ENCODE measurements at places on chromosomes 13 and 19. TPM values are rescaled to one million over a fixed set of nuclear protein-coding genes. Genes with fewer than 3 reads are reported as not detected.

The CLIP3 gene
- total RNA-seq = 1.5 TPM

The ZNF836 gene
- 4.3 TPM for total RNA-seq

The FPR3 gene
- not detected for total RNA-seq

The CEACAM16 gene
- not detected for total RNA-seq

The MEF2B gene
- total RNA-seq = 0.11 TPM

The HCST gene
- total RNA-seq = not detected

The TEX101 gene
- not detected for total RNA-seq

The C5AR2 gene
- not detected for total RNA-seq

The GSX1 gene
- total RNA-seq = not detected

The ZFP28 gene
- 28.1 TPM for total RNA-seq

The ZNF223 gene
- total RNA-seq = 7.5 TPM

The DMKN gene
- total RNA-seq = not detected

The UPK1A gene
- total RNA-seq = not detected

The FAM32A gene
- 162 TPM for total RNA-seq

The C2CD4C gene
- not detected for total RNA-seq

The IFT88 gene
- 7.5 TPM for total RNA-seq

GRCh38 chr13:75384879-75385707, 96.9 kb downstream of the TBC1D4 start:
- H3K36me3 ChIP-seq = no peaks in the 10 kb centered on the region
- H3K27me3 ChIP-seq = no peaks in the 10 kb centered on the region
- H3K27ac ChIP-seq = no peak overlapping the region
- no peak overlapping the region for H3K4me3 ChIP-seq

- H3K27ac ChIP-seq = no peak overlapping the region
- DNase-seq = no peak
- H3K27me3 ChIP-seq = no peaks in the 10 kb centered on the region
- H3K4me1 ChIP-seq = no peaks in the 10 kb centered on the region
Measured at GRCh38 chr19:16261584-16262368, 62.9 kb upstream of the KLF2 start.

- no peak overlapping the region for H3K27ac ChIP-seq
- no peaks in the 10 kb centered on the region for H3K27me3 ChIP-seq
- no peak overlapping the region for H3K4me3 ChIP-seq
- H3K4me1 ChIP-seq = peaks cover 19% of the 10 kb centered on the region
- no peaks in the 10 kb centered on the region for H3K36me3 ChIP-seq
- no peak for DNase-seq
Measured at GRCh38 chr13:107518292-107518691, 697.0 kb downstream of the LIG4 start.

- H3K27ac ChIP-seq = no peak overlapping the region
- no peaks in the 10 kb centered on the region for H3K27me3 ChIP-seq
- peaks cover 3% of the 10 kb centered on the region for H3K4me1 ChIP-seq
- no peaks in the 10 kb centered on the region for H3K36me3 ChIP-seq
Measured at GRCh38 chr19:11260996-11261395, 1.3 kb downstream of the DOCK6 start.

DNA sequence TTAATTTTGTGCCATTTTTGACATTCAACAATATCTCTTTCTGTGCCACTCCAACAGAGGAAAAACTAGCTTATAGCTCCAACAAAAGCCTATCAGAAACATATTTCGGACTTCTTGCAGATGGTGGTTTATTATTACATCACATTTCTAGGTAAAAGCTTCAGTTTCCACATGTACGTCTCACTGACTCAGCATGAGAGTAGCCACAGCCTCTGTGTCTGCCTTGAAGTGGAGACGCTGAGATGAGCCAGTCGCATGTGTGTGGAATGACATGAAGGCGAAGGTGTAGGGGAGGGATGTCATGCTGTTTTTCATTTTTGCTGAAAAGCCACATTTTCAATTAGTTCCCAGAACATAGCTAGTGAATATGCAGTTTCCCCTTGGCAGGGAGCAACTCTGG, 598.6 kb downstream of the EFNB2 start:
- H3K4me3 ChIP-seq = no peak overlapping the region
- H3K27me3 ChIP-seq = no peaks in the 10 kb centered on the region
- no peak overlapping the region for H3K27ac ChIP-seq

GRCh38 chr13:30406779-30407416, 15.4 kb upstream of the UBE2L5 start:
- H3K4me1 ChIP-seq = peaks cover 17% of the 10 kb centered on the region
- H3K36me3 ChIP-seq = no peaks in the 10 kb centered on the region
- H3K27me3 ChIP-seq = no peaks in the 10 kb centered on the region

DNA sequence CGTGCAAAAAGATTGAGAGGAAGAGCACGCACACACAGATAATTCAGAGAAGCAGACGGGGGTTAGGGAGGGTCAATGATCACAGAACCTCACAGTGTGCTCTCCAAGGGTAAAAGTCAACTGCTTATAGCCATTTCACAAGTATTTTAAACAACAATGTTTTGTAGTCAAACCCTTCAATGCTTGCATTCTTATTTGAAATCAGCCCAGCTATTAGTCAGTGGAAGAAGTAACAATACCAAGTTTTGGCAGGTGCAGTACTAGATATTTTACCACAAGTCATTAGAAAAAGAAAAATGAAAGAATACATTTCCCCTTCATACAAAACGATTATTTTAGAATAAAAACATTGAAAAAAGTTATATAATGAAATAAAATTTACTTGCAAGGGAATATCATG, 2.6 kb downstream of the CSNK1A1L start:
- H3K36me3 ChIP-seq = no peaks in the 10 kb centered on the region
- no peak for DNase-seq
- no peaks in the 10 kb centered on the region for H3K27me3 ChIP-seq
- H3K4me3 ChIP-seq = no peak overlapping the region
- peaks cover 4% of the 10 kb centered on the region for H3K4me1 ChIP-seq

GRCh38 chr19:49807058-49807903, 5.8 kb downstream of the FUZ start:
- peaks cover 17% of the 10 kb centered on the region for H3K4me1 ChIP-seq
- DNase-seq = no peak
- H3K27me3 ChIP-seq = no peaks in the 10 kb centered on the region
- H3K27ac ChIP-seq = no peak overlapping the region

- H3K36me3 ChIP-seq = peaks cover 39% of the 10 kb centered on the region
- peaks cover 30% of the 10 kb centered on the region for H3K4me1 ChIP-seq
- no peak overlapping the region for H3K4me3 ChIP-seq
- no peak overlapping the region for H3K27ac ChIP-seq
- no peaks in the 10 kb centered on the region for H3K27me3 ChIP-seq
- DNase-seq = no peak
Measured at GRCh38 chr19:33407140-33407551, 33.6 kb downstream of the CEBPG start.

- H3K27ac ChIP-seq = no peak overlapping the region
- H3K4me1 ChIP-seq = peaks cover 34% of the 10 kb centered on the region
- H3K36me3 ChIP-seq = no peaks in the 10 kb centered on the region
Measured at GRCh38 chr19:44796701-44797115, 12.2 kb upstream of the BCAM start.

- no peaks in the 10 kb centered on the region for H3K36me3 ChIP-seq
- H3K4me1 ChIP-seq = no peaks in the 10 kb centered on the region
- H3K27ac ChIP-seq = no peak overlapping the region
- no peaks in the 10 kb centered on the region for H3K27me3 ChIP-seq
- DNase-seq = no peak
- no peak overlapping the region for H3K4me3 ChIP-seq
Measured at GRCh38 chr13:46844431-46844830, 47.5 kb upstream of the ESD start.

DNA sequence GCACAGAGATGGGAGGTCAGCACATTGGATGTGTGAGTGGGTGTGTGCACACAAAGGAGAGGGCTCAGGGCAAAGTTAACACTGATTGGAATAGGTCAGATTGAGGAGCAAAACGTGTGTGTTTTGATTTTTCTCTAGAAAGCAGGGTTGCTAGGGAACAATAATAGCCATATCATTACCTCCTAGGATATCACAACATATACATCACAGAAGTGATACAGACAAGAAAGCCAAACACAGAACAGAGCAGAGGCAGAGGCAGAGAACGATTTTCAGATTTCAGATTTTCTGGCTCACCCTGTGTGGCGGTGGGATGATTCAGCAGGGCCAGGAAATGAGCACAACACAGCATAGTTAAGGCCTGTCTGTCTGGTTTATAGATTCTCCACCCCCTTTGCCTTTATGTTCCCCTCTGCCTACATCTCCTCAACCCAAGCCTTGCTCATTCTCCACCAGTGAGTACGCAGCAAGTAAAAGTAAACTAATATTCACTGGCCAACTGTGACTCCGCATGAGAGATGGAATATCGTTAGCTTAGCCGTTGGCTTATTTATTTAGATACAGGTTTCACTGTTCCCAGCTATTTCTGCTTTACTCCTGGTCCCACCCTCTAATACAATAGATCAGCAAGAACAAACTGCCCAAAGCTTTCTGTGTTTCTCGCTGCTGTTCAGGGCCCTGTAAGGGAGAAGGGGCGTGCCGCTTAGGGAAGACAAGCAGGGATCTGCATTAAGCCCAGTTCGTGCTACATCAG, 182.7 kb upstream of the TSC22D1 start:
- DNase-seq = peak; percentile 81
- H3K4me3 ChIP-seq = no peak overlapping the region
- no peaks in the 10 kb centered on the region for H3K36me3 ChIP-seq

GRCh38 chr13:54953786-54954185, 1925.2 kb downstream of the OLFM4 start:
- no peak overlapping the region for H3K27ac ChIP-seq
- no peaks in the 10 kb centered on the region for H3K27me3 ChIP-seq
- no peaks in the 10 kb centered on the region for H3K4me1 ChIP-seq
- DNase-seq = no peak
- H3K36me3 ChIP-seq = no peaks in the 10 kb centered on the region

GRCh38 chr19:21838646-21839045, 2.7 kb upstream of the ZNF43 start:
- DNase-seq = no peak
- H3K4me1 ChIP-seq = no peaks in the 10 kb centered on the region
- no peaks in the 10 kb centered on the region for H3K27me3 ChIP-seq
- no peak overlapping the region for H3K27ac ChIP-seq
- peaks cover 4% of the 10 kb centered on the region for H3K36me3 ChIP-seq

- no peak for DNase-seq
- no peaks in the 10 kb centered on the region for H3K36me3 ChIP-seq
- H3K27me3 ChIP-seq = peaks cover 19% of the 10 kb centered on the region
- H3K4me1 ChIP-seq = peaks cover 5% of the 10 kb centered on the region
- no peak overlapping the region for H3K27ac ChIP-seq
- no peak overlapping the region for H3K4me3 ChIP-seq
Measured at GRCh38 chr13:91400671-91401070, 2.2 kb downstream of the GPC5 start.

GRCh38 chr13:103100830-103101229, 34.6 kb upstream of the SLC10A2 start:
- H3K27ac ChIP-seq = no peak overlapping the region
- no peak overlapping the region for H3K4me3 ChIP-seq
- no peaks in the 10 kb centered on the region for H3K36me3 ChIP-seq

GRCh38 chr13:73702419-73703071, 431.7 kb downstream of the KLF12 start:
- H3K27me3 ChIP-seq = no peaks in the 10 kb centered on the region
- H3K4me1 ChIP-seq = no peaks in the 10 kb centered on the region
- no peak for DNase-seq
- H3K27ac ChIP-seq = no peak overlapping the region
- H3K4me3 ChIP-seq = no peak overlapping the region

- H3K36me3 ChIP-seq = 0 out of 2 replicates have a peak, but pooled peaks cover 3% of the 10 kb centered on the region
- H3K4me3 ChIP-seq = no peak overlapping the region
Measured at GRCh38 chr13:97316390-97316789, 94.3 kb downstream of the MBNL2 start.

DNA sequence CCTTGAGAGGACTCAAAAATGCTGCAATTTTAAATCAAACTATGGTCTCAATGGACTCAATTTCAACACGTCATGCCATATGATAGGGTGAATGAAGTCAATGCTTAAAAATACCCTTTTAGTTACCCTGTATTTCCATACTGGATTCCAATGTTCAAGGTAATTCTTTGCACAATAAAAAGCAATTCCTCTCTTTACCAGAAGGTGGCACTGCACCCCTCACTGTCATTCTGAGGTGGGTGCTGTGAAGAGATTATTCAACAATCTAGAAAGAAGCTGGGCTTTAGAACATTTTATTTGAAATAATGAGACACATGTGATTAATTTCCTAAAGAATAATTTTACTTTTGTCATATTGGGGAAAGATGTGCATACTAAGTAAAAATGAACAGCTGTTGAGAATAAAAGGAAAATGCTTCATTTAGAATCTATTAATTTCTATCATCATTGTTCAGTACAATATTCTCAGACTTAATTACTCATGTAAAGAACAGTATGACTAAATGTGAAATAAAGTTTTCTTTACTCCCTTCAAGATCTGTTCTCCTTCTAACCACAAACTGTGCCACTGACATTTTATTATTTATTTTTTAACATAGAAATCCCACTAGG, 789.1 kb downstream of the GPC5 start:
- H3K27ac ChIP-seq = no peak overlapping the region
- no peaks in the 10 kb centered on the region for H3K36me3 ChIP-seq
- DNase-seq = no peak
- H3K4me3 ChIP-seq = no peak overlapping the region
- H3K4me1 ChIP-seq = no peaks in the 10 kb centered on the region

- H3K4me3 ChIP-seq = peak overlapping the region; percentile 41
- H3K4me1 ChIP-seq = peaks cover 7% of the 10 kb centered on the region
Measured at GRCh38 chr19:43798546-43799409, 3.5 kb downstream of the LYPD5 start.

DNA sequence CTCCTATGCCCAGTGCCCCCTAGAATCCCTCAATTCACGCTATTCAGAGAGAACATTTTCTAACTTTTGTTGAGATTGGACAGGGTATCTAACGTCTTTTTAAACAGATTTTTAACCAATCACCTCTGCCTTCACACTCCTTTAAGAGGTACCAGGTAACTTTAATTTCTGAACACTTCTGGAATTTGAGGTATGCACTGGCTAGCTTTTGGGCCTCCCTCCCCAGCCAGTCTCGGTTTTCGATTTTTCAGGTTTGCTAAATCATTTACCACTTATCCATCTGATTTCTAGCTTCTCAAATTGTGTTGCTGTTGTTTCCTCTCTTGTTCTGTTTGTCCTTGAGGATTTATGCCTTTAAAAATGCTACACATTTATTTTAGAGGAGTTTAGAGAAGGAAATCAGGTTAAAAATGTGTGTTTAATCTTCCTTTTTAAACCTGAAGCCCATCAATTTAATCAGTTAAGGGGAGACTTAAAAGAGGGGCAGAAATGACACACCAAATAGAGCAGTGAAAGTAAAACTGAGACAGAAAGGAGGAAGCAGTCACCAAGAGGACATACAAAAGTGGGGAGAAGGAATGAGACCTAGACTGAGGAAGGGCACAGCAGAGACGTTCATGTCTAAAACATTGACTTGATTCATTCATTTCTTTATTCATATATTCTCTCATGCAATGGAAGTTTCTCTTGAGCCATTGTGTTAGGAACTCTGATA, 139.6 kb upstream of the HTR2A start:
- no peaks in the 10 kb centered on the region for H3K27me3 ChIP-seq
- H3K36me3 ChIP-seq = no peaks in the 10 kb centered on the region
- H3K27ac ChIP-seq = no peak overlapping the region
- DNase-seq = no peak
- H3K4me1 ChIP-seq = peaks cover 8% of the 10 kb centered on the region
- H3K4me3 ChIP-seq = no peak overlapping the region

- H3K27ac ChIP-seq = no peak overlapping the region
- peaks cover 74% of the 10 kb centered on the region for H3K36me3 ChIP-seq
- peaks cover 47% of the 10 kb centered on the region for H3K4me1 ChIP-seq
- DNase-seq = no peak
Measured at GRCh38 chr19:43751466-43752220, 3.1 kb downstream of the SMG9 start.

Measured in SJSA1 (cell line).